Testis (tissue), 5 donors: ENCODE measurements at places on chromosomes 5 and 9.

GRCh38 chr5:35198686-35199085, 31.6 kb downstream of the PRLR start:
- no peak for DNase-seq

- DNase-seq, result no peak
These were observed 193.5 kb upstream of the EDIL3 start for GRCh38 chr5:84578226-84578625.

DNA sequence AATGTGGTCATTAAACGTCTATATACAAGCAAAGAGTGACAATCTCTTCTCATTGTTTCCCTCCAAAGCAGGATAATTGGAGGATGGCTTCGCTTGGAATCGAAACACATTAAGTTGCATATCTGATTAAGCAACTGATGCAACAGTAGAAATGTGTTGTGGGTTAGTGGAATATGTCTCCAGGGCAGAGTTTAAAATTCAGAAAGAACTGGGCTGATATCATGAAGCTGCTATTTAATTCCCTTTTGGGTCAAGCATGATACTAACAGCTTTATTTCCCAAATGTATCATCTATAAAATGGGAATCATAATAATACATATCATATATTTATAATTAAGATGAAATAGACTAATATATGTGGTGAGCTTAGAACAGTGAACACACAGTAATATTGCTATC, 1763.0 kb upstream of the C9orf72 start:
- no peak for DNase-seq

- peak; percentile 44 for DNase-seq
These were observed 96.2 kb upstream of the ARAP3 start for GRCh38 chr5:141778206-141778605.

GRCh38 chr9:92619601-92620300, 50.2 kb downstream of the IPPK start:
- peak; percentile 10 for DNase-seq

DNA sequence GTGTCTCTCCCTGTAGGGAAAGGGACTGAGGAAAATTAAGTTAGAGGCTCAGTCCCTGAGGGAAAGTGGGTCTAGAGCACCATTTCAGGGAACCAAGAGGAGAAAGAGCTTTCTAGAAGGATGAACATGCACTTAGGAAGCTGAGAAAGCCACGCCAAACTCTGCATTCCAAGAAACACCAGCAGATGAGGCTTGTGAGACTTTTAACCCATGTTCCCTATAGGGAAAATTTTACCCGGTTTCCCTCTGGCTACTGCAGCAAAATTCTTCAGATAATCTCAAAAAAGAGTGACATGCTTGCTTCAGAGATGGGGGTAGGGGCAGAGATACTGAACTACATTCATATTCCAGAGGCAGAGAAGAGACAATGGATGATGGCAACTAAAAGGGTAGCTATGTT, 8.6 kb downstream of the TLN1 start:
- DNase-seq, result no peak

DNA sequence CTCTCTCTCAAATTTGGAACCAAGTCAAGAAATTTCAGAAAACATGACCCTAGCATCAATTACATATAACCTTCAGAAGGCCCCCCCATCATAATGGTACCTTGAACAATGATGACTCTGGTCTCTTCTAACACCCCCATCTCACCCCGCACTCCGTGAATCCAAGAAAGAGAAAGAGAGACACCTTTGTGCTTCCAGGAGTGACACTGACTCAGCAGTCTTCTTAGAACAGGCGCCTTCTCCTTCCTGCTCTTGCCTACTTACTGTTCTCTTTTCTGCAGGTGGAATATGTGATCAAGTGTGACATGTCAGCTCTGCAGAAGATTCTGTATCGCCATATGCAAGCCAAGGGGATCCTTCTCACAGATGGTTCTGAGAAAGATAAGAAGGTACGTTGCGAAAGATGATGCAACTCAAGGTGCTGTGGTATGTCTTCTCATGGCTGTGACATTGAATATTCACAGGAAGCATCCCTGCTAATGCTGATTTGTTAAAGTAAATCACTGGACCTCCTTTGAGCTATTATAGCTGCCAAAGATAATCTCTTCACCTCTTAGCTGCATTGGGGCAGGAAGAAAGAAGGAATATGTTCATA, 81.3 kb downstream of the SMARCA2 start:
- no peak for DNase-seq

GRCh38 chr5:59354811-59355210, 538.7 kb downstream of the PDE4D start:
- no peak for DNase-seq

DNA sequence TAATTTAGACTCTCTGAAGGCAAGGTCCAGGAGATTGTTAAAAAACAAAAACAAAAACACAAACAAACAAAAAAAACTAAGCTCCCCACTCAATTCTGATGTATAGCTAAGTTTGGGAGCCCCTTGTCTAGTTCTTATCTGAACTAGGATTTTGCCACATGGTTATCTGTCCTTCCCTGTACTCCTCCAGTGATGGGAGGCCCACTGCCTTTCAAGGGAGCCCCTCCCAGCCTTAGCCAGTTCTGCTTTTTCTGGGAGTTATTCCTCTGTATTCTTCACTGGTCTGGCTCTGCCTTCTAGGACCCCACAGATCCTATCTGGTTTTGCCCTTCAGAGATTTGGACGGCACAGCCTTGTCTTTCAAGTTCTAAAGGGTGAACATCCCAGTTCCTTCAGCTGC, 2.1 kb upstream of the ALDH1B1 start:
- no peak for DNase-seq

DNA sequence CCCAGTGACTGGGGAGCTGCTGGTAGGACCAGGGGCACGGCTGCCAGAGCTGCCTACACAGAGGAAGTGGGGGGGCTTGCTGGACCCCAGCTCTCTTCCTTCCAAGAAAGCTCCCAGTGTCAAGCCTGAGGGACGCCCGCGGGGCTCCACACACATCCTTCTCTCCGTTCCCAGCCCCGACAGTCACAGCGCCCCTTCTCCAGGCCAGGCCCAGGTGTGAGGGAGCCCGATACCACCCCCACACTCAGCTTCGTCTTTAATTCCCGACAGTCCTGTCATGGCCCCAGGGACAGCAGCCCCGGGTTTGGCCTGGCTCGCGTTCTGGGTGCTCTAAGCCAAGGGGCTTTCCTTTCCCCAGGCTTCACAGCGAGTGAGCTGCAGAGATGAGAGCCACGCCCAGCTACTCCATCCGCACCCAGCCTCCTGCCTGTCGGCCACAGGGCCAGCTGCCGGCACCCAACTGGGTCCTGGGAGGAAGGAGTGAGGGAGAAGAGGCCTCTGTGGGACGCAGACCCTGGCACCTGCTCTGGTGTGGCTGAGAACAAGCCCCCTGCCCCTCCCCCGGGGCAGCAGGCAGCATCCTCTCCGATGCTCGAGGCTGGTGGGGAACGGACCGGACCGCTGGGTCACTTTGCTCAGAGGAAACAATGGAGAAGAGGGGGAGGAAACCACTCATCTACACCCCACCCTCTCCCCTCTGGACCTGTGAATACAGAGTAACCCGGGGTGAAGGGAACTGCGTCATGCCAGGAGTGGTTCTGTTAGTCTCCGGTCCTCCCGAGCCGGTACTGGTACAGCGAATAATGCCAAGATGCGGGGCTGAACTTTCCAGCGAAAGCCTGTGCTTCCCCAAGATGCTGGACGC, 53.9 kb upstream of the PHYKPL start:
- no peak for DNase-seq

DNA sequence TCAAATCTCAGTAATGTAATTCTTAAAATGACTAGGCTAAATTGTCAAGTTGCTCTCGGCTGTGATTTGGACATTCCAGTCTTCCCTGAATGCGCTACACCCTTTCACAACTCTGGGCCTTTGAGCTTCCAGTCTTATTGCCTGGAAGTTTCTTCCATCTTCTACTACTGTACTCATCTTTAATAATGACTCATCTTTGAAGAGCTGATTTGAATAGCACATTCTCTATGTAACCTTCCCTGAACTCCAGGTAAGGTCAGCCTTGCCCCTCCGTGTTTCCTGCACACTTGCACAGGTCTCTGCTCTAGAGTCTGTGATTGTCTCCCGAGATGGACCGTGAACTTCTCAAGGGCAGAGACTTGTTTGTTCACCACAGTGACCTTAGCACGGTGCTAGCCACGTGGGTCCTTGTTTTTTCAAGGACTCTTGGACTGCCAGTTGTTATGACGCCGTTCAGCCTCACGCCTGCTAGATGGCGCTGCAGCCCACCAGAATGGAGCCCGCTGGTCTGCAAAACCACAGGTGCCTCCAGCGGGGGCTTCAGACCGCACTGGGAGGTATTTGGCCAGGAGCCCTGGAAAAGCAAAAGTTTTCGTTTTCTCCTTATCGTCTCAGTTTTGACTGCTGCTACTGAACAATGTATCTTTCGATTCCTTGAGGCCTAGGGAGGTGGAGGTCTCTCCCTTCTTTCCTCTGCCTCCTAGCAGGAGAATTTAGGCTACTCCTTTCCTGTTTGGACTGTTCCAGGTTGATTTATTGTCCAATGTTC, 44.4 kb downstream of the SEC61B start:
- peak; percentile 92 for DNase-seq

DNA sequence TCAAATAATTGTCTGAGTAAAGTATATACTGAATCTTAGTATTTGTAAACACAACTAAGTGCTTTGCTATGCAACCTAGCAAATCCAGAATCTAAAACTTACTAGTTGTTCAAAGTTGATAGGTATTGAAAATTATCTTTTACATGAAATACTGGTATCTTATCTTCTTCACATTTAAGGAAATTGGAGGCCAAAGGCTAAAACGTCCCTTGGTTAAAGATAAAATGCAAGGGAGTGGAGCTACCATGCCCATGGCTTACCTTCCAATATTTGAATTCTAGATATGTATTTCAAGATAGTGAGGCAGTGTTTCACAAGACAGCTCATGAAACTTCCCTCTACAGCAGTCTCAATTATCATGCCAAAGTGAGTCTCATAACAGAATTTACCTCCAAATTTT, 373.5 kb downstream of the KIAA0825 start:
- DNase-seq, result no peak

DNA sequence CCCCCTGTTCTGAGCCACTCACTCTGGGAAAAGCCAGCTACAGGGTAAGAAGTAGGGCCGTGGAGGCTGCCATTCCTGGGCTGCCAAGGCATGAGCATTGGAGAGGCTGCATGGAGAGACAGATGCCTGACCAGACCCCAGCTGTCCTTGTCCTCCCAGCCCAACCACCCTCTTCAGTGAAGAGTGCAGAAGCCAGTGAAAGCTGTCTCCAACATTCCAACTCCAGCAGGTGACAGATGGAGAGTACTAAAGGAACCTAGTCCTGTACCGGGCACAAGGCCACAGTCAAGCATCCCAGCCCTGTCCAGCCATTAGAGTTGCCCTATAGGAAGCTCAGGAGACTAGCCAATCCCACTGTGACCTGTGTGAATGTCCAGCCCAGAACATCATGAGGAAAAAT, 165.1 kb downstream of the DIRAS2 start:
- DNase-seq, result no peak

- DNase-seq, result peak; percentile 81
These were observed 14.2 kb upstream of the CCDC180 start for GRCh38 chr9:97293207-97293721.

DNA sequence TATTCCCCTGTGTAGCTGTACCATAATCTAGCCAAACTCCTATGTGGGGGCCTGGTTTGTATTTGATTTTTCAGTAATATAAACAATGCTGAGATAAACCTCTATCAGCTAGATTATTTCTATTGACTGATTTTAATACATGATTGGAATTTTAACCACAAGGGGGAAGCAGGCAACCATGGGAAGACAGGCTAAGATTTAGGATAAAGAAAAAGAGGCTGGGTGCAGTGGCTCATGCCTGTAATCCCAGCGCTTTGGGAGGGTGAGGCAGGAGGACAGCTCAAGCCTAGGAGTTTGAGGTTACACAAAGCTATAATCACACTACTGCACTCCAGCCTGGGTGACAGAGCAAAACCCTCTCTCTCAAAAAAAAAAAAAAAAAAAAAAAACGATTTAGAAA, 18.1 kb upstream of the GPX3 start:
- DNase-seq, result no peak

GRCh38 chr9:14158916-14159315, 155.0 kb downstream of the NFIB start:
- DNase-seq, result no peak

DNA sequence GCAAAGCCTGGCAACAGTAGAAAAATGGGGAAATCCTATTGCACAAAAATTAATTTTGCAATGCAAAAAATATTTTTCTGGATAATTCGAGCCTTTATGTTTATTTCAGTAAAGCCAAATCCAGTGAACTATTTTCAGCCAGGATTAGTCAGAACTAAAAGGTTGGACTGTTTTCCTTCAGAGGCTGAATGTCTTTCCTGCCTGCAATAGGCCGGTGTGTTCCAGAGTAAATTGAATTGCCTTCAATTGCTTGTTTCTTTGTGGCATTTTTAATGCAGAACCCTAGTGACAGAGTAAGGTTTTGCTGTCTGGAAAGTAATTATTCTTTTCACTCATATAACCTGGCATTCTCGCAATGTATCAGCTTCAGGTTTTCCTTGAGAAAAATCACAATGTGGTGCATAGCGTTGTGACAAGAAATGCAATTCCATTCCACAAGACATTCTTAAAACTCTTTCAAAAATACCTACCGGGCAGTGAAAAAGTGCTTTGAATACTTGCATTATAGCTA, 183.7 kb downstream of the GLIS3 start:
- no peak for DNase-seq

DNA sequence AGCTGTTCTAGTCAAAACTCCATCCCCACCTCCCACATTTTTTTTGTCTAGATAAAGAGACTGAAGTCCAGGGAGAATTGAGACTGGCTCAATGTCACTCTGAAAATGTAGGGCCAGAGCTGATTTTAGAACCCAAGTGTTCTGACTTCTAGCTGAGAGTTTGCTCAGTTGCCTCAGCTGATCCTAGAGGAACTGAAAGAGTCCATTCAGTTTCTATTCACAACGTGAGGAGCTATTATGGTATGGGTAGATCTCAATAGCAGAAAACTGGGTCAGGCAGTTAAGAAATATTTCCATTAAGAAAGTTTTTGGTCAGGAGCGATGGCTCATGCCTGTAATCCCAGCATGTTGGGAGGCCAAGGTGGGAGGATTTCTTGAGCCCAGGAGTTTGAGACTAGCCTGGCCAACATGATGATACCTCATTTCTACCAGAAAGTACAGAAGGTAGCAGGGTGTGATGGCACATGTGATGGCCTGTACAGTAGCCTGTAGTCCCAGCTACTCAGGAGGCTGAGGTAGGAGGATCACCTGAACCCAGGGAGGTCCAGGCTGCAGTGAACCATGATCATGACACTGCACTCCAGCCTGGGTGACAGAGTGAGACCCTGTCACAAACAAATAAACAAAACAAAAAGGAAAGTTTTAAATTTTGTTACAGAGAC, 61.7 kb downstream of the GLRA1 start:
- no peak for DNase-seq

DNA sequence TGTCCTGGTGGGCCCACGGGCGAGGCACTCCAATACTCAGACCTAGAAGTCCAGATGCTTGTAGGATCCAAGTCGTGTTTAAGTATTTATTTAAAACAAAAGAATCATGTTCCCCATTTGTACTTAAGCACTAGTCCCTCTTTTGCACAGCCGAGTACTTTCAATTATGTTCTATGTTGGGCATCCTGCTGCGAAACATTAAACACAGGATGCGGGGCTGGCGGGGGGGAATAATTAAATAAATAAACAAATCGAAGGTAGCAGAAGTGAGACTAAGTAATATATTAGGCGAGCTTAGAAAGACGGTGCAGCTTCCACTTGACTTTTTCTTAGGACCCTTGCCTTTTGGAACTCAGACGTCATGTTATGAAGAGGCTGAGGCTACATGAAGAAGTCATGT, 1129.2 kb upstream of the ACO1 start:
- DNase-seq, result no peak
